ENCODE measurements at places on chromosomes 6 and 20. TPM values are rescaled to one million over a fixed set of nuclear protein-coding genes. Genes with fewer than 3 reads are reported as not detected.

ULBP1 gene
- total RNA-seq: not detected

- H3K27me3 ChIP-seq: no peaks in the 10 kb centered on the region
- ATAC-seq: no peak
- no peak overlapping the region for H3K4me3 ChIP-seq
- peaks cover 10% of the 10 kb centered on the region for H3K4me1 ChIP-seq
Measured at GRCh38 chr20:6169251-6169650, 46.4 kb upstream of the FERMT1 start.

GRCh38 chr20:41191562-41192500 lies 54.5 kb downstream of the PLCG1 start:
- H3K36me3 ChIP-seq: peaks cover 14% of the 10 kb centered on the region
- ATAC-seq: peak; percentile 25
- H3K4me3 ChIP-seq: no peak overlapping the region
- H3K4me1 ChIP-seq: no peaks in the 10 kb centered on the region
- no peaks in the 10 kb centered on the region for H3K27me3 ChIP-seq
- H3K27ac ChIP-seq: no peak overlapping the region

- H3K4me3 ChIP-seq: no peak overlapping the region
- ATAC-seq: no peak
- H3K27me3 ChIP-seq: peaks cover 32% of the 10 kb centered on the region
- no peaks in the 10 kb centered on the region for H3K36me3 ChIP-seq
- H3K4me1 ChIP-seq: no peaks in the 10 kb centered on the region
Measured at GRCh38 chr20:56693217-56693616, 64.1 kb downstream of the TFAP2C start.

CNBD2 gene
- 5.6 TPM for total RNA-seq

RNF5 gene
- 86.7 TPM for total RNA-seq

DNA sequence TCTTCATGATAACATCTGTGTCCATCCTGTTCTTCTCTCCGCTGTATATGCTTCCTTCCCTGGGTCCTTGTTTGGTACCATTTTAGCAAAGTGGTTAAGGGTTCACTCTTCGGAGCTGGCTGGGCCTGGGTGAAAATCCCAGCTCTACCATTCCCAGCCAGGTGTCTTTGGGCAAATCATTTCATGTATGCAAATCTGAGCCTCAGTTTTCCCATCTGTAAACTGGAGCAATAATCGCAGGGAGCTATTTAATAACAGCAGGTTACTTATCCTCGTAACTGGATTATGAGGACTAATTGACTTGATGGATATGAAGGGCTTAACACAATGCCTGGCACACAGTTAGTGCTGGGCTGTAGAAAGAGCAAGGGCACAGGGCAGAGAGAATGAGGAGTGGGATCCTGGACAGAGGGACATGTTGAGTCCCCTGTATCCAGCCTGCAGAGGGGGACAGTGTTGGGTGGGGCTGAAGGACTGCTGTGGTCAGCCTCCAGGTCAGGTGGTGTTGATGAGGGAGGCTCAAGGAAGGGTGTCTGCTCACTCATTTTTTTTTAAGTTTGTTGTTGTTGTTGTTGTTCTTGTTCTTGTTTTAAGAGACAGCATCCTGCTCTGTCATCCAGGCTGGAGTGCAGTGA lies 44.3 kb upstream of the FAM83D start:
- no peak overlapping the region for H3K4me3 ChIP-seq
- peaks cover 85% of the 10 kb centered on the region for H3K27me3 ChIP-seq
- no peak for ATAC-seq
- no peaks in the 10 kb centered on the region for H3K4me1 ChIP-seq
- H3K36me3 ChIP-seq: no peaks in the 10 kb centered on the region

SPTLC3 gene
- total RNA-seq: 6.3 TPM

Data from gastroesophageal sphincter (tissue), 4 donors.